DMS79 treated with DMSO at 0.1 percent for 48 hours (cell line): ENCODE measurements at places on chromosomes 4 and X.

DNA sequence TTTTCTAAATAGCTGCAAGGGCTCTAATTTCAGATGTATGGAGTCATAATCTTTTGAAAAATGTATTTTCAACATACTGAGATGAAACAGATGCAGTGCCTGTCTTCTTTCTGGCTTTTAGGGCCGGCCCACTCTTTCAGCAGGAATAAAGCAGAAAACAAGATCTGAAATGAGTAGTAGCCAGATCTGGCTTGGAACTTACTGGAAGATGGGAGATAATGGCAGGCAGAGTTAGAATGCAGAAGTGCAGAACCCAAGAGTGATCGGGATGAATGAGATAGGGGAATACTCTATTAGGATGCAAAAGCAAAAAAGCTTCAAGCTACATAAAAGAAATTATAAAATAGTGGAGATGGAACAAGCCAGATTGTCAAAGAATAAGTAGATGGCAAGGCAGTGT, 1.4 kb upstream of the FAM120C start:
- no peak for DNase-seq

GRCh38 chr4:10730590-10730989, 46.0 kb upstream of the CLNK start:
- no peak for DNase-seq

- DNase-seq, result no peak
Observed at GRCh38 chrX:46628460-46629371, 55.2 kb downstream of the CHST7 start.

- DNase-seq, result no peak
Observed at GRCh38 chr4:109209647-109210046, 92.8 kb downstream of the COL25A1 start.

- no peak for DNase-seq
Observed at GRCh38 chrX:130691576-130691975, 211.4 kb downstream of the ENOX2 start.

GRCh38 chr4:54155936-54156335, 56.0 kb downstream of the GSX2 start:
- no peak for DNase-seq

DNA sequence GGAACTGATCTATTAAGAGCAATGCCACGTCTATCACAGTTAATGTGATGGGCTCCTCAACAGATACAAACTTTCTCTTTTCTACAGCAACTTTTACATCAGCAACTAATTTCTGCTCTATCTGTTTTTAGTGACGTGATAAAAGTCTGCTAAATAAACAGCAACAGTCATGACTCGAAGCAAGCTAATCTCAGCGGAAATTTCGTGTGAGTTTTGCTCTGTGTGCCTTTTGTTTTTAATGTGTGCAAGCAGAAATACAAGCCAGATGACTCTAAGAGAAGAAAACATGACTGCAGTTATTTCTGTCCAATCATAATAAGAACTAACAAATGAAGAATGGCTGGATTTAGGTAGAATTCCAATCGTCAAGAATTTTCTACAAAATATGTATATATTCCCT, 214.3 kb downstream of the LDB2 start:
- DNase-seq, result no peak

GRCh38 chr4:153766758-153767157, 6.9 kb upstream of the RNF175 start:
- no peak for DNase-seq

DNA sequence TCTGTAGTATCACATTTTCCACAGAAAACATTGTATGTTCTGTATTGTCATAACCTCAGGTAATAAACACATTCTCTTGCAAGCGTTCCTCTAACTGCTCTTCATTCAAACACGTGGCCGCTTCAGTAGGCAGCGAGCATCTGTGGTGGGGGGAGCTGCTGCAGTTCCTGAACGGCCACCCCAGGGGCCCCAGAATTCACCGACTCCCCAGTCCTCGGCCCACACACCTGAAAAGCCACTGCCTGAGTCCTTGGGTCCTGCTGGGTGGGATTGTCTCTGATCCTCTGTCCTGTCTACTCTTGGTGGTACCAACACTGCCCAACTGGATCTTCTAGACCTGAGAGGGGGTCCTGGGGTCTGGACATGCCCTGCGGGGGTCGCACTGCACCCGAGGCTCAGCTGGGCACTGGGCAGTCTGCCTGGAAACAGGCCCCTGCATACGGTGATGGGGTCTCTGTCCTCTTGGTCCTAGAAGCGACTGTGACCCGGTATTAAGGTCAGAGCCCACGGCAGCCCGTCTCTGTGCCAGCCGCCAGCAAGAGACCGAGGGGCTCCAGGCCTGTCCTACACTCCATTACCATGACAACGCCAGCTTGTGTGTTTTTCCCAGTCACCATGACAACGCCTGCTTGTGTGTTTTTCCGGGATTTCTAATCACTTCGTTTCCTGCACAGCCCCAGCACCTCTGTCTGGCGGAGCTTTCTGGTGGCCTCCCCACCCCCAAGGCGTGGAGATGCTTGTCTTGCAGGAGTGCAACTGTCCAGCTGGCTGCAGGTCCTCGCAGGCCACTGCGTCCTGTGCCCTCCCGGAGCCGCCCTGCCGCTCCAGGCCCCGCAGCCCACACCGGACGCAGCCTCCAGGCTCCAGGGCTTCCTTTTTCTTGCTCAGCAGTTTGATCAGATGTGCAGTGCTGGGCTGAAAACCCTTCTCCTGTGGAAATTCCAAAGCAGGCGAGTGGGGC, 16.0 kb downstream of the CTBP1 start:
- DNase-seq, result no peak

GRCh38 chr4:16779028-16779675, 119.3 kb downstream of the LDB2 start:
- DNase-seq, result no peak

DNA sequence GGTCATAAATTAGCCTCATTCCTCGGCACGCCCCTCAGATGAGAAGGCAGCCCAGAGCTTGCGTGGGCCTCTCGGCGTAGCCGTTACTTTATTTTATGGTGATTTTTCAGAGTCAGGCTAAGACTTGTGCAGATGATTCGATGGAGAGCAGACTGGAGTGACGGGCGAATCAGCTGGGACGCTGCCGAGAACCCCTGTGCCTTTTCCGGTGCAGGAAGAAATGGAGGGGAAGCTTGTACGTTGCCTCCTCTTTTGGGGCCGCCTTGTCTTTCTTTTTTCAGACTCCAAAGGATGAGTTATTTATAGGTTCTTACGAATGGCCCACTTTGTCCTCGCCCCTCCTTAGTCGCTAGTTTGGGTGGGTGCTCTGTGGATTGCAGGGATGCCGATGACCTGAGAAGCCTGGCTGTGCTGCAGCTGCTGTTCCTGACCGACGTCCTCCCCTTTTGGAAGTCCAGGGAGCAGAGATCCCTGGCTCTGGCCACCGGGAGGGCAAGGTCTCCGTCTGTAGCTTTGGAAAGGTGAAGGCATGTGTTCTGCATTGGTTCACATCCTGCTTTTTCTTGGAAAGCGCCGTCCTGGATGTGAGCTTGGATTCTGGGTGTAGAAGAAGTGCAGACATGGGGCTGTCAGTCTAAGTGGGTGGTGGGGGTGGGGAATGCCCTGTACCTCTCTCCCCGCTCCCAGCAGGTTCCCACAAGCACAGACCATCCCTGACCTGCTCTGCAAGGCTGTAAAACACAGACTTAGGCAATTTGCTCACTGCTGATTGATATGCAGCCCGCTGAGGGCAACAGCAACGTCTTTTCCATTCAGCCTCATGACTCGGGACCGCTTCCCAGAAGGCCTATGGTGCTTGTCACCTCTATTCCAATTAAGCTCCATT, 9.3 kb downstream of the SORCS2 start:
- no peak for DNase-seq

GRCh38 chr4:74754218-74754617, 40.1 kb downstream of the BTC start:
- no peak for DNase-seq

- no peak for DNase-seq
Observed at GRCh38 chrX:2654436-2655340, 36.4 kb upstream of the CD99 start.

DNA sequence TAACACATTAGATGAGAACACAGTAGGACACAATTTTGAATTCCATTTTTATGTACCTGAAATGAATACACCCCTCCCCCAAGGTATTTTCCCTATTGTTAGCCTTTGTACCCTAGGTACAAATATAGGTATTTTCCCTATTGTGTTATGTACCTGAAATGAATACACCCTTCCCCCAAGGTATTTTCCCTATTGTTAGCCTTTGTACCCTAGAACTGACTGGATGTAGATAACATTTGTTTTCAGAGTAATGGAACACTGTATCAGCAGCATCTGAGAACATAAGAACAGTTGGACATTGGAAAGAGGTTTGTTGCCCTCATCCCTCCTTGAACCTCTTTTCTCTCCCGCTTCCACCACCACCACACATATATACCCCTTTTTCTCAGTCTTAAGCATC, 37.6 kb downstream of the YIPF6 start:
- no peak for DNase-seq

DNA sequence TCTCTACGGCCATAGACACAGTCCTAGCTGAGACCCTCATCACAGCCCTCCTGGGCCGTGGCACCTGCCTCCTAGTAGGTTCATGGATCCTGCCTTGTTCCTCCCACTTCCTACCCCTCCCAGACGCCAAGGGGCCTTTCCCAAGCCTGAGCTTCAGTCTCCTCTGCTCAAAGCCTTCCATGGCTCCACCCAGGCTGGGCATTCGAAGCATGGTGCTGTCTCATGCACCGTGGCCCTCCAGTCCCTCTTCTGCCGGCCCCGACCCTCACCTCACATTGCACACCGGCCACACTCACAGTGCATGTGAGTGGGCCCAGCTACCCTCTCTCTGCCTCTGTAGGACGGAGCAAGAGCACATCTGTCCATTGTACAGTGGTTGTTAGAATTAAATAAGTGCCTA, 21.7 kb upstream of the KIAA0232 start:
- DNase-seq, result no peak

- DNase-seq, result no peak
Observed at GRCh38 chrX:70480660-70481018, 36.0 kb downstream of the DLG3 start.

DNA sequence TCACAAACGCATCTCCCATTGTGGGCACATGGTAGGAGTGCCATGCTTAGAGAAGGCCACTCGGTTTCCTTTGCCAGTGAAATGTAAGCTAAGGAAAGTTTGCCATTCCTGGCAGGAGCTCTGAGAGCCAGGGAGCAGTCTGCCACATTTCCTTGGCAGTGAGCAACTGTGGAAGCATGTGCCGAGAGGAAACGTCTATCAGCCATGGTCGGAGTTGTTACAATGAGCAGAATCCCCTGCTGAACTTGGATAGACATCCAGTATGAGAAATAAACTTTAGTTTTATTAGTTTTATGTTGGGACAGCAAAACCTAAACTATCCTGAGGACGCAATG, 51.1 kb downstream of the ENOPH1 start:
- no peak for DNase-seq

GRCh38 chr4:38138363-38138762, 178.2 kb downstream of the PTTG2 start:
- DNase-seq, result no peak

- DNase-seq, result no peak
Observed at GRCh38 chr4:64559571-64559970, 150.3 kb upstream of the TECRL start.

GRCh38 chr4:142512161-142512560, 333.9 kb downstream of the INPP4B start:
- no peak for DNase-seq

GRCh38 chrX:107537815-107538214, 88.4 kb downstream of the FRMPD3 start:
- no peak for DNase-seq

- no peak for DNase-seq
Observed at GRCh38 chr4:163654621-163655020, 160.1 kb downstream of the TMA16 start.

GRCh38 chrX:151896734-151897474, 15.8 kb upstream of the MAGEA4 start:
- DNase-seq, result no peak

- DNase-seq, result no peak
Observed at GRCh38 chr4:111959222-111959621, 186.0 kb upstream of the FAM241A start.

GRCh38 chrX:53732797-53733196, 46.3 kb upstream of the HUWE1 start:
- no peak for DNase-seq

GRCh38 chr4:102454268-102454667, 46.9 kb upstream of the NFKB1 start:
- DNase-seq, result no peak

DNA sequence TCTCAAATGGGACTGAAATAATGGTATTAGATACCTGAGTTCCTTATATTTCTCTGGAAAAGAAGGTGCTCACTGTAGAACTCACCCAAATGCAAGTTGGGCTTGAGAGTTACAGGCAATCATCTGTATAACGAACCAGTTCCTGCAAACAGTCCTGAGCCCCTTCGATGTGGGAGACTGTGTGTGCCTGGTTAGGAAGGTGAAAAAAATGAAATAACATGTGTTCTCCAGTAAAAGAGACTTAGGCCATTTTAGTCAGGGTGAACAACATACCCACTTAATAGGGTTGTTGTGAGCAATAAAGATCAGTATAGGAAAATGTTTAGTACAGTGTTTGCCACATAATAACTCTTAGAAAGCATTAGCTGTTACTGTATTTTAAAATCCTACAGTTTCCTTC, 23.4 kb downstream of the STIM2 start:
- no peak for DNase-seq

DNA sequence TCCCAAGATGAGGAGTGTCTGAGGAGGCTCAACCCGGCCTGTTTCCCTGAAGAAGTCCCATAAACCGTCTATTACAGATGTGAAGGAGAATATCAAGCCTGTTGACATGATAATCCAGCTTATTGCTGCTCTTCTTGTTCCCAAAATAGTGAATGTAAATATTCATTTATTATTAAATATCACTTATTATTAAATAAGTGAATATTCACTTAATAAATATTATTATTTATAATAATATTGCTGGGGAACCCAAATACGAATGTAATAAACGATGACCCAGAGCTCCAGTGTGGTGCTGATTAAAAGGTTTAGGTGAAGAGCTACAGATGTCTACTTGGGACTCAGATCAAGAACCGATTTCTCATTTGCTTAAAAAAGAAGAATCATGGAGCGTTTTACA, 23.8 kb upstream of the SORBS2 start:
- no peak for DNase-seq

DNA sequence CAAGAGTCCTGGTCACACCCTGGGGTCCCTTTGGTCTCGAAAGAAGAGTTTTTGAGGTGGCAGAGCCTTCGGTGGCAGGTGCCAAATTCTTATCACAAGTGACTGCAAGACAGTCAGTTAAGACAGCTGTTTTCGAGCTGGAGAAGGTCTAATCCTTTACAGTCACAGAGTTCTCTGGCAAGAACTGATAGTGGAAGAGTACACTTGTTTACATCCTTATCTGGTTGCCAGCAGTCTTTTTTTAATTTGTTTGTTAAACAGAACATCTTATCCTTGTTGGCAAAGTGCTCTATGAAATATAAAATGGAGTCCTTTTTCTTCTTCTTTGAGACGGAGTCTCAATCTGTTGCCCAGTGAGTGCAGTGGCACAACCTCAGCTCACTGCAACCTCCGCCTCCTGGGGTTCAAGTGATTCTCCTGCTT, 50.4 kb upstream of the ELOVL6 start:
- DNase-seq, result no peak

- no peak for DNase-seq
Observed at GRCh38 chr4:66736606-66737005, 808.7 kb downstream of the CENPC start.
